ENCODE measurements at places on chromosomes 1 and 21. TPM values are rescaled to one million over a fixed set of nuclear protein-coding genes. Genes with fewer than 3 reads are reported as not detected.

GRCh38 chr1:180157576-180158057, 2.9 kb downstream of the QSOX1 start:
- DNase-seq: peak; percentile 51

DNA sequence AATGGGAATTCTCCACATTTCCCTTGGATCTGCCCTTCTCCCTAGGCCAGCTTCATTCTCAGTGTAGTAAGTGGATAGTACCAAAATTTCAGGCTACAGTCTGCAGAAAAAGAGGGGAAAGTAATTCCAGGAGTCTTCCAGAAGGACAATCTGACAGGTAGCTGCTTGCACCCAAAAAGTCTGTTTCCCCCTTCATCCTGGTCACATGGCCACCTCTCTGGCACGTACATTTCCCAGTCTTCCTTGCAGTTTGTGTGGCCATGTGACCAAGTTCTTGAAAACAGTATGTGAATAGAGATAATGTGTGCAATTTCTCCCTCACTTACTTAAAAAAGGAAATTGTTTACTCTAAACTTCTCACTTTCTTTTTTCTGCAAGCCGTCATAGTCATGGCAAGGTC, 14.6 kb upstream of the FMO4 start:
- no peak for DNase-seq

The VSIG8 gene
- total RNA-seq: not detected

- DNase-seq: no peak
Measured at GRCh38 chr1:24493785-24494184, 8.9 kb upstream of the RCAN3 start.

The MXRA8 gene
- 58.6 TPM for total RNA-seq

DNA sequence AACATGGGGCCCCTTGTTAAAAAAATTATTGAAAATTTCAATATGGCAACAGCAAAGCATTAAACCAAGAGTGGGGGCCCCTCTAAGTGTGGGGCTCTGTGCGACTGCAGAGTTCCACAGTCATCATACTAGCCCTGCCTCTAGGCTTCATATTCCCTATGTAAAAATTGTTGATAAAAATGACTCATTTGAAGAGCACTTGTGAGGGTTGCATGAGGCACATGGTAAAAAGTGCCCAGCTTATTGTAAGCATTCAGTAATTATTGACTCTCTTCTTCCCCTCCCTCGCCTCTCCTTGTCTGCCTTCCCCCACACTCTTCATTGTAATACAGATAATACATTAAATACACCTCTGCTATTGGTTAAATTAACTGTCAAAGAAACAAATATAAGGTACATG, 86.7 kb upstream of the PTBP2 start:
- no peak for DNase-seq

DNA sequence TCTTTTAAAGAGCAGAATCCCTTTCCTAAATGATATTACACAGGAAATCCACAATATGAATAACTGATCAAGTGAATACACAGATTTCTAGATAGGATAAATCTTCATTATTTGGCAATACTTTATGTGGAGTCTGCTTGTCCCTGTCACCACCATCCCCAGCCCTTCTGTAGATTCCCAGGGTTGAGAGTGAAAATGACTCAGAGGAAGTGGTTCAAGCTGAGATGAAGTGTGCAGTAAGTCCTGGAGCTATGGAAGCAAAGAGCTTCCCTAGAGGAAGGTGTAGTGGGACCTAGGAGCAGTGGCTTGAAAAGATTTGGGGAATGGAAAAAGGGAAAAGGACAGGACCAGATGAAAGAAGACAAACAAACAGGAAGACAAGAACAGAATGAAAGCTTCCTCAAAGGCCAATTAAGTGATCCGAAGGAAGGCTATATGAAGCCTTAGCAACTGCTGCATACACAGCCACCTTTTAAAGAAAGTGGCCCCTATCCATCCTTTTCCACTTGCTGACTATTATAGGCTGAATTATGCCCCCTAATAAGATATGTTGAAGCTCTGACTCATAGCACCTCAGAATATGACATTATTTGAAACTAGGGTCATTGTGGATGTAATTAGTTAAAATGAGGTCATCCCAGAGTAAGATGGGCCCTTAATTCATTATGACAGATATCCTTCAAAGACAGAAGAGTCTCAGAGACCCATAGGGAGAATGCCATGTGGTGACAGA, 96.5 kb upstream of the CAMK1G start:
- DNase-seq: no peak

DNA sequence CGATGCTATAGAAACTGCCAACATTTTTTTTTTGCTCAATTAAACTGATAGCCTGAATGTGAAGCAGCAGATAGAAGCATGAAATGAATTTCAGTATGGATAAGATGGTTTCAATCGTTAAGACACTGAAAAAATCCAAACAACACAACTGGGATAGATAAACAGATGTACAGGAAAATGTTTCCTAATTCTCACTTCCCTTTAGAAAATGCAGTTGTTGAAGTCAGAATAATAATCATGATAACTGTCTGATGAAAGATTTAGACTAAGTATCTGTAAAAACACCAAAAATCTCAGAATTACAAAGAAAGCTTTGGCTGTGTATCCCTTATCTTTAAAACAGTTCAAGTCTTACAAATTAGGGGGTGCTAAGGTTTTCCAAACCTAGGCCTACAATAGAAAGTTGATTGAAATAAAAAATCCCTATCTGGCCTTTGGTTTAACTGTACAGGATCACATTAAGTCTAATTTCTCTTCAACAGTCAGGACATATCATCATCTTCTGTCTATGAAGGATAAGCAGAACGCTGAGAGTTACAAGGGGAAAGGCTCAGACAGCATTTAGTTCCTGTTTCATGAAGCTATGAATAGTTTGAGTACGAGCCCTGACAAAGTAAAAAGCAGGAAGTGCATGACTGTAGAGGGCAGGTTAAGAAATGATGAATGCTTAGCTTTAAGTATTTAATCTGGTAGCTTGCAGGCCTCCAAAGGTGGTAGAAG, 203.2 kb downstream of the APP start:
- no peak for DNase-seq

The S100A16 gene
- total RNA-seq: 62.7 TPM

- no peak for DNase-seq
Measured at GRCh38 chr1:93999840-94000415, 90.7 kb upstream of the GCLM start.

DNA sequence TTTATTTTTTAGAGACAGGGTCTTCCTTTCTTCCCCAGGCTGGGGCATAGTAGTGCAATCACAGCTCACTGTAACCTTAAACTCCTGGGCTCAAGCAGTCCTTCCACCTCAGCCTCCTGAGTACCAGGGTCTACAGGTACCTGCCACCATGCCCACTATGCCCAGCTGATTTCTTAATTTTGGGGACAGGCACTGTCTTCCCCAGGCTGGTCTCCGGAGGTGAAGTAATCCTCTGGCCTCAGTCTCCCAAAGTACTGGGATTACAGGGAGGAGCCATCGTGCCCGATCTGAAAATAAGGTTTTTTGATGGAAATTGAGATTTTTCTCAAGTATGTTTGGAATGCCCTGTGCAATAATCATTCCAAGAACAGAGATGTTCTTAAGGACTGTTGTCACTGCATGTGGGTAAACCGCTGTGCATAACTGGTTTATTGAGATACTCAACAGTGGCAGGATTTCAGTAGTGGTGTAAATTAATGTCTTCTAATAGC, 934 bp upstream of the MSH4 start:
- no peak for DNase-seq

- DNase-seq: no peak
Measured at GRCh38 chr1:43002116-43002515, 43.4 kb upstream of the SLC2A1 start.

- no peak for DNase-seq
Measured at GRCh38 chr1:160284220-160284781, 632 bp downstream of the PEX19 start.

DNA sequence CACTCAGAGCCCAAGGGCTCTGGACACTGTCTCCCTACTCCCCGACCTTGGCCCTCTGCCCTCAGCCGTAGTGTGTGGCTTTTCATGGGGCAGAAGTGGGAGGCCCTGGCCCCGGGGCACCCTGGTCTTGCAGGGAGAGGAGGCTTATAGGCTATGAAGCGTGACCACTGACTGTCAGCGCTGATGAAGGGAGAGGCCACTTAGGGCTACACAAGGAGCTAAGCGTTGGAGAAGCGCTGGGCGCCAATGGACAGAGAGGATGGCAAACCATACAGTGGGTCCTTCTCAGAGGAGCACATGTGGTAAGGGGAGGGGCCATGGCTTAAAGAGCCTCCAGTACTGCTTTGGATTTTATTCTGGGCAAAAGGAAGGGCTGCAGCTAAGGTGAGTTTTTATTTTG, 7.9 kb downstream of the CRABP2 start:
- no peak for DNase-seq

GRCh38 chr1:243230914-243231313, 24.2 kb downstream of the CEP170 start:
- DNase-seq: no peak

The CNR2 gene
- total RNA-seq: 0.04 TPM

GRCh38 chr1:4584449-4584848, 70.0 kb upstream of the AJAP1 start:
- DNase-seq: no peak

DNA sequence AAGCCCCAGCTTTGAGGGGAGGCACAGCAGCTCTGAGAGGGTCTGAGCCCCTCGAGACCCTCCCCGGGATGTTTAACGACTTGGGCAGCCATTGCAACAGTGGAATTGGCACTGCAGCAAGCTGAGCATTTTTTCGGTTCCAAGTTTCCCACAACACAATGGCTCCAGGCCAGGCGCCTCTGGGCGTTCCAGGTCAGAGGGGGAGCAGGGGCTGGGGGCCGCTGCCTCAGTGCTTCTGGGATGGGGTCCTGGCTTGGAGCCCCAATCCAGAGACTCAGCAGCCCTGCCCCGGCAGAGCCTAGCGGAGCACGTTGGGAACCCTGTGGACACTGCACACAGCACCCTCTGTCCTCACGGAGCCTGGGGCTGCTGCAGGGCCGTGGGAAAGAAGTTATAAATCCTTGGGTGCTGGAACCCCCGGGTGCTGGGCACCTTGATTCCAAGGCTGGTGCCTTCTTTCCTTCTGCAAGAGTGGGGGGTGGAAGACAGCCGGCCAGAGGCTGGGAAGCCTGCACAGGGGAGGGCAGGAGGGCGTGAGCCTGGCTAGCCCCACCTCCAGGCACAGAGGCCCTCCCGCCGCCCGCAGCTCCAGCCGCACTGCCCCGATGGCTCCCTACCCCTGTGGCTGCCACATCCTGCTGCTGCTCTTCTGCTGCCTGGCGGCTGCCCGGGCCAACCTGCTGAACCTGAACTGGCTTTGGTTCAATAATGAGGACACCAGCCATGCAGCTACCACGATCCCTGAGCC, 50.1 kb downstream of the COL18A1 start:
- DNase-seq: no peak

The CRP gene
- total RNA-seq: not detected

GRCh38 chr1:208048904-208049303, 138.0 kb upstream of the CD34 start:
- DNase-seq: no peak

DNA sequence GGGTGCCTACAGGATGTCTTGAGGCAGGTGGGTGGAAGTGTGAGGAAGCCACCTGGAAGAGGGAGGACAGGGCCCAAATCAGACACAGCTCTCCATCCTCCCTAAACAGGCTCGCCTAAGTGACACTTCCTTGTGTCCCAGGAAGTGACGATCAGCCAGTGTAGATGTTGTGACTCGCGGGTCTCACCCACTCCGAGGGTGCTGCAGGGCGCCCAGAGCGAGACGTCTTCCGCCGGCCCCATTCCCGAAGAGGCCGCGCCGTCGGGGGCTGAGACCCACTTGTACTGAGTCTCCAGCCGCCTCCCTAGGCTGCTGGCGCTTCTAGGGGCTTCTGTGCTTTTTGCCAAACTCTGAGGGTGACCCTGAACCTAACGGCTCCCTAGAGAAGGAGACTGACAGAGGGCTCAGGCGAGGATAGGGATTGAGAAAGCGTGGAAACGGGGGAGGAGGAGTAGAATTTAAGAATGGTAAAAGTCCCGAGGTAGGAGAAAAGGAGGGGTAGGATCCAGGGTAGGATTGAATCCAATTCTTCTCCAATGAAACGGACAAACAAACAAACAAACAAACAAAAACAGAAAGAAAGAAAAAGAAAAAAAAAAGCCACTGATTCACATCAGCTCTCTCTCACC, 543 bp upstream of the MARK1 start:
- no peak for DNase-seq

The CNTN2 gene
- 0.67 TPM for total RNA-seq

GRCh38 chr1:3598051-3598491, 13.2 kb downstream of the MEGF6 start:
- no peak for DNase-seq

The KCNE2 gene
- not detected for total RNA-seq

The PIK3R3 gene
- 35.3 TPM for total RNA-seq

GRCh38 chr1:214700437-214700836, 97.4 kb downstream of the CENPF start:
- DNase-seq: no peak

GRCh38 chr1:78176448-78176847, 130.7 kb downstream of the GIPC2 start:
- DNase-seq: no peak

- no peak for DNase-seq
Measured at GRCh38 chr1:224759681-224760091, 143.6 kb downstream of the CNIH3 start.

DNA sequence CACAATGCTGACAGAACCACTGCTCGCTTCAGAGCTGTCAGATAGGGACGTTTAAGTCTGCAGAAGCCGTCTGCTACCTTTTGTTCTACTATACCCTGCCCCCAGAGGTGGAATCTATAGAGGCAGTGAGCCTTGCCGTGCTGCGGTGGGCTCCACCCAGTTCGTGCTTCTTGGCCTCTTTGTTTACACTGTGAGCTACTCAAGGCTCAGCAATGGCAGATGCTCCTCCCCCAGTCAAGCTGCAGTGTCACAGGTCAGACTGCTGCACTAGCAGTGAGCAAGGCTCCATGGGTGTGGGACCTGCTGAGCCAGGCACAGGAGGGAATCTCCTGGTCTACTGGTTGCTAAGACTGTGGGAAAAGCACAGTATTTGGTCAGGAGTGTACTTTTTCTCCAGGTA, 47.1 kb downstream of the LEPR start:
- DNase-seq: no peak

- DNase-seq: no peak
Measured at GRCh38 chr1:147613506-147613905, 56.8 kb downstream of the ACP6 start.

The SERPINC1 gene
- not detected for total RNA-seq

DNA sequence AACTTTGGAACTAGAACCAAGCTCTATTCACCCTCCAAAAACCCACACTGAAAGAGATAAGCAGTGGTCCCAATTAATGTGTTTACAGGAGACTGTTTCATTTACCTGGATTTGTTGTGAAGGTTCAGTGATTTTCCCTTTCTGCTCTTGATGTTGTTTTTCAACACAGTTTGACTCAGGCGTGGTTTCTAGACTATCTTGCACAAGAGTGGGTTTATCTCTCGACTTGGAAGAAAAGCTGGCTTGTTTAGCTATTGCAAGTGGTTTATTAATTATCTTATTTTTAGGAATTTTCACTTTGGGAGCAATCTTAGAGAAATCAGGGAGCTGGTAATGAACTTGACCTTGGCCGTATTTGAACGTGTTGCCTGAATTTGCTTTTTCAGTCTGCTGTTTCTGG, 5.3 kb downstream of the AKNAD1 start:
- no peak for DNase-seq

- DNase-seq: no peak
Measured at GRCh38 chr1:213194383-213194782, 143.3 kb downstream of the RPS6KC1 start.

- no peak for DNase-seq
Measured at GRCh38 chr1:241870336-241870735, 22.3 kb downstream of the EXO1 start.

The CEP104 gene
- total RNA-seq: 21.7 TPM
